ENCODE measurements at places on chromosomes 12 and 14. TPM values are rescaled to one million over a fixed set of nuclear protein-coding genes. Genes with fewer than 3 reads are reported as not detected.

Gene CCND2
- 223 TPM for total RNA-seq

DNA sequence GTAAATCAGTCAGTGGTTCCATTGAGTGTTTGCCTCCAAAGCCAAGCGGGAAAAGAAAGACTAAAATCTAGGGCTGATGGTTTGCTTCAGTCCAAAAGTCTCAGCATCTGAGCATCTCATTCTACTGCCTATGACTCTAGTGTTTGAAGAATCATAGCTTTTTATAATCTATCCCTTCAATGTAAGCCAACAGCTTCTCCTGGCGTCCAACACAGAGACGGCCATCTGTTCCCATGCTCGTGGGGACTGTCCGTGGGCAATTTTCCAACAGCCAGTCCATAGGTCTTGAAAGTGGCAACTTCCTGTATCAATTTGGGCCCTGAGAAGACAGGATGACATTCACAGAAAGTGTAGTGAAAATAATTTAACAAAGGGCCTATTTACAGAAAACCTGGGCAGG, 544.4 kb upstream of the TMEM132C start:
- H3K4me3 ChIP-seq: no peak overlapping the region
- H3K27ac ChIP-seq: no peak overlapping the region
- no peaks in the 10 kb centered on the region for H3K4me1 ChIP-seq
- no peak for DNase-seq

- H3K27ac ChIP-seq: no peak overlapping the region
- H3K4me1 ChIP-seq: no peaks in the 10 kb centered on the region
- H3K4me3 ChIP-seq: no peak overlapping the region
- no peaks in the 10 kb centered on the region for H3K36me3 ChIP-seq
These were observed 15.7 kb downstream of the ASPG start for GRCh38 chr14:104101086-104101621.

Gene ABCD2
- total RNA-seq: 0.06 TPM

Gene KRT85
- not detected for total RNA-seq

DNA sequence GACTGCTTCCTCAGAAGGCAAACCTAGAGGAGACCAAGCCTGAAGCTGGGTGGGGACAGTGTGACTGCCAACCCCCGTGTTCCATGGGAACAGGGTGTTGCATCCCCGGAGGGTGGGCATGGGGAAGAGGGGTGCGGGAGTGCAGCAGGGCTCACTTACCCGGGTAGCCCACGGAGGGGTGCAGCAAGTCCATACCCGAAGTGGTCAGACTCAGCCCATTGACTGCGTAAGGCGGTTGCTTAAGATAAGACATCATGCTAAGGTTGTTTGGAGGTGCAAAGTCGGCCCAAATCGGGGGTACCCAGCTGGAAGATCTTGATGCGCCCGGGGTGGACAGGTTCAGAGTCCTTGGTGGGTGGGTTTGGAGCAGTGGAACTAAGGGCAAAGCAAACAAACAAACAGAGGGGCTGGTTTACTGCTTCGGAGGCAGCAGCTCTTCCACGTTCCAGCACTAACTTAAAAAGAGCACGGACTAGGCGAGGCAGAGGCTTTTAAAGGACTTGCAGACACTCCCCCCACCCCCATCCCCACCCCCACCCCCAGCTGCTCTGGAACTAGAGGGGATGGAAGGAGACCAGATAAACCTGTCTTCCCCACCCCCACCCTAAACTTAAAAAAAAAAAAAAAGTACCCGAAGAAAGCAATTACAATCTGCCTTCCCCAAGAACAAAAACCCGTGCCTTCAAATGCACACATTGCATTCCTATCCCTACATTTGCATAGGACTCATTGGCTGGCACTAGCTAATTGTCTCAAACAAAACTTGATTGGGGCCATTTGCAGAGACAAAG, 4.9 kb downstream of the OTX2 start:
- H3K4me1 ChIP-seq: peaks cover 25% of the 10 kb centered on the region
- H3K4me3 ChIP-seq: peak overlapping the region; percentile 90
- H3K27me3 ChIP-seq: peaks cover 40% of the 10 kb centered on the region
- no peak for DNase-seq
- H3K36me3 ChIP-seq: peaks cover 37% of the 10 kb centered on the region

- H3K27ac ChIP-seq: no peak overlapping the region
- no peak overlapping the region for H3K4me3 ChIP-seq
- no peak for DNase-seq
- peaks cover 4% of the 10 kb centered on the region for H3K4me1 ChIP-seq
- H3K36me3 ChIP-seq: no peaks in the 10 kb centered on the region
- H3K27me3 ChIP-seq: no peaks in the 10 kb centered on the region
These were observed 56.0 kb downstream of the FBXO34 start for GRCh38 chr14:55327179-55327578.

DNA sequence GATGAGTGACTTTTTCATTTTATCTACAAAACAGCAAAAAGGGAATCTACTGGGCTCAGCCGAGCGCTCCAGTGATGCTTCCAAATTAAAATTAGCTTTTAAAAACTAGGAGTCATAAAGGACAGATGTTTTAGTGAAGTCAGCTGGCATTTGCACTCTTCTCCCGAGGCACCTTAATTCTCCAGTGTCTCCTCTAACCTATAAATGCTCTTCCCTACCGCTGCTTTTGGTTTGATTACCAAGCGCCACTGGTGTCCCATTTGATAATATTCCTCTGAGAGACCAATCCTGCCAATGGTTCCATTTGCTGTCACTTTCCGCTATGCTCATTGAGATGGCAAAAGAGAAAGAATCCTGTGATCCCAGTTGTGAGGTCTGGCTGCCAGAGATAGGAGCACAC, 29.3 kb upstream of the PIWIL1 start:
- DNase-seq: no peak
- no peaks in the 10 kb centered on the region for H3K4me1 ChIP-seq
- H3K4me3 ChIP-seq: no peak overlapping the region
- H3K36me3 ChIP-seq: no peaks in the 10 kb centered on the region

Gene ZCRB1
- 52.5 TPM for total RNA-seq

DNA sequence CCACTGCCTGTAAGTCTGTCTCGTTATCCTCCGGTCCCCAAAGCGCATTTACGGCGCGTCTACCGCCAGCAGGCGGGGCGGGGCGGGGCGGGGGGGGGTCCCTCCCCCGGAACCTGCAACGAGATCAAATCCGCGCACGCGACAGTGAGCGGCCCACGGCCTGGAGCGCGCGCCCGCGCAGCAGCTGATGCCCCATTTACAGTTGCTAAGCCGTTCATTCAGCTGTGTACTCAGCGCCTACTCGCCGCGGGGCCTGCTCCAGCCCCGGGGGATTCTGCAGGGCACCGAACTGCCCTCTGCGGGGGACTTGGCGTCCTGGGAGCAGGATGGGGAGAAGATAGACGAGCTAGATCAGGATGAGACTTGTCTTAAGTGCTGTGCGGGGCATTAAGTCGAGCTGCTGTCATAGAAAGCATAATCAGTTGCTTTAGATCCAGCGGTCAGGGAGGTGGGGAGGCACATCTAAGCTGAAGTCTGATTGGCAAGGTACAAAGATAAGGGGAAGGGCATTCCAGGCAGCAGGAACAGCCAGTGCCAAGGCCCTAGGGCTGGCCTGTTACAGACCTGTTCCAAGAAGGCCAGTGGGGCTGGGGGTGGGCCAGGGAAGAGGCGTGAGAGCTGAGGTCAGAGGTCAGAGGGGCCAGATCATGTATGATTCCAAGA, 1.4 kb upstream of the CCDC85C start:
- peak overlapping the region; percentile 83 for H3K4me3 ChIP-seq
- no peaks in the 10 kb centered on the region for H3K36me3 ChIP-seq
- no peak overlapping the region for H3K27ac ChIP-seq
- peak; percentile 71 for DNase-seq
- H3K4me1 ChIP-seq: peaks cover 4% of the 10 kb centered on the region

- H3K27ac ChIP-seq: no peak overlapping the region
- no peak overlapping the region for H3K4me3 ChIP-seq
- no peak for DNase-seq
- H3K36me3 ChIP-seq: no peaks in the 10 kb centered on the region
These were observed 135.1 kb downstream of the DERA start for GRCh38 chr12:16046266-16046665.

DNA sequence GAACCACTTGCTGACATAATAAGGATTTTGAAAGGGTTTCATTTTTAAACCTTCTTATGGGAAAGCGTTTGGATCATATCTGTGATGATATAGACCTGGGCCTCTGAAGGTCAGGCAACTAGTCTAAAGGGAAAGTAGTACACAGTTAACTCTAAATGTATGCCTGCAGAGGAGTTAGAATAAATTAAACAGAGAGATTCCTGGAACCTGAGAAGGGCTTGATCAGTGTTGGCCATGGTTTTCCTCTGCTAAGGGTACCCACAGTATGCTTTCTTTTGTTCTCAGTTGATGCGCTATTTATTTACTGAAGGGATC, 14.4 kb upstream of the POLR3B start:
- no peak overlapping the region for H3K4me3 ChIP-seq
- no peaks in the 10 kb centered on the region for H3K4me1 ChIP-seq
- no peak overlapping the region for H3K27ac ChIP-seq
- no peaks in the 10 kb centered on the region for H3K27me3 ChIP-seq

Gene C14orf39
- 1.2 TPM for total RNA-seq

Gene TAS2R43
- total RNA-seq: not detected

DNA sequence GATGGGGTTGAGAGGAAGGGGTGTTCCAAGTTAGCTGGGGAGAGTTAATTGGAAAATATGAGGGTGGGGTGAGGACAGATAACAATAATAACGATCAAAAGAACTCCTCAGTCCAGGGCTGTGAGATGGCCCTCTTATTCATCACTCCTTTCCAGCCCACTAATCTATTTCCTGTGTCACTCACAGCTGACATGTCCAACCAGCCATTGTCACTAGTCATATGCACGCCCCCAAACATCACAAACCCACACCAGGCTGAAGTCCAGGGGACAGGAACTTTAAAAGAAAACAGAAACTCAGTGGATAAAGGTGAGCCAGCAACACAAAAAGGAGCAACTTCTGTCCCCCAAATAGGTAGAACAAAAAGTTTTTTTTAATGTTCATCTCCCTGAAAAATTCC, 911 bp downstream of the CALCOCO1 start:
- no peak for DNase-seq
- peaks cover 11% of the 10 kb centered on the region for H3K4me1 ChIP-seq
- H3K4me3 ChIP-seq: peak overlapping the region; percentile 88
- H3K36me3 ChIP-seq: no peaks in the 10 kb centered on the region
- H3K27me3 ChIP-seq: peaks cover 3% of the 10 kb centered on the region

- no peak overlapping the region for H3K4me3 ChIP-seq
- no peaks in the 10 kb centered on the region for H3K36me3 ChIP-seq
- no peak for DNase-seq
- no peak overlapping the region for H3K27ac ChIP-seq
These were observed 8.5 kb downstream of the IFI27 start for GRCh38 chr14:94119071-94119470.

GRCh38 chr14:62381311-62382070, 619.3 kb downstream of the SNAPC1 start:
- no peak overlapping the region for H3K4me3 ChIP-seq
- no peaks in the 10 kb centered on the region for H3K36me3 ChIP-seq
- no peaks in the 10 kb centered on the region for H3K4me1 ChIP-seq
- no peaks in the 10 kb centered on the region for H3K27me3 ChIP-seq
- DNase-seq: no peak

- no peaks in the 10 kb centered on the region for H3K27me3 ChIP-seq
- DNase-seq: no peak
- H3K27ac ChIP-seq: no peak overlapping the region
- H3K4me3 ChIP-seq: no peak overlapping the region
- peaks cover 25% of the 10 kb centered on the region for H3K4me1 ChIP-seq
These were observed 39.1 kb upstream of the PPFIA2 start for GRCh38 chr12:81798294-81798693.

DNA sequence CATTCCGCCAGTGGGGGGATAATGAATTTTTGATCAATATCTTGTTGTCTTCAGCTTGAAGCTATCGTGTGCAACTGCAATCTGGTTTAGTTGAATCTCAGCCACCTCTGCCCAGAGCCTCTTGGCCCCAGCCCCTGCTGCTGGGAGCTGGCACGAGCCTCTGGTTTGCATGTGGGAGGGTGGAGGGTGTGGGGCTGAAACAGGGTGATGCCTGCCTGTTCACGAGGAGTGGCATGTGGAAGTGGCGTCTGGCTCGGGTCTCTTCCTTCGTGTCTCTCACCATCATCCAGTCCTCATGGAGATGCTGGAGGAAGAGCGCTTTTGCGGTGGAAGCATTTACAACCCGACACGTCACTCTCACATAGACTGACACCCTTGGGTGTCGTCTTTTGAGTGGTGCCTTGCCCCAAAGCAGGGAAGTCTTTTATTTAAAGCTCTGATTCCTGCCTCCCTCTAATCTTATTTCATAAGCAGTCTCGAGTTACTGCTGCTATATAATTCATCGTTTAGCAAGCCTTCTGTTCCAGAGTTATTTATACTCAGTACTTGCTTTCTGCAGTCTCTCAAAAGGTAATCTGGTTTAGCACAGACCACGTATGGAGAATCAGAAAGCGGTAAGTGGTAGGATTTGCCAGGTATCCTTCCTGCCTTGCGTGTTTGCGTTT, 64.5 kb downstream of the AACS start:
- H3K4me3 ChIP-seq: no peak overlapping the region
- H3K4me1 ChIP-seq: no peaks in the 10 kb centered on the region
- no peak for DNase-seq
- no peak overlapping the region for H3K27ac ChIP-seq

DNA sequence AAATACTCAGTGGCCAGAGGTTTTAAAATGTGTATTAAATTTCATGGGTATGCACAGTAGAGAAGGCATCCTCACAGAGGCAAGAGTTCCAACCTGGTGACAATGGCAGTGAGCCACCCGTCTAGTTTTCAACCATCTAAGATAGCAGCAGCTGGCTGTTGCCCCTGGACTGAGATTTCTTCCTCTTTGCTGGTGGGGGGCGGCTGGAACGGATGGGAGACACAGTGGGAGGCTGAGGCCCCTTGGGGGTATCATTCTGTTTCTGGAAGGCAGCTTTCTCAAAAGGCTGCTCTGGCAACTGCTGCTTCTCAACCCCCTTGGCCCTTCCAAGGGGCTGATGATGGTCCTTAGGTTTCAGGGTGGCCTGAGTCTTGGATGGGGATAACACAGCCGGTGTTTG, 1.0 kb upstream of the IFFO1 start:
- no peak overlapping the region for H3K27ac ChIP-seq
- no peaks in the 10 kb centered on the region for H3K27me3 ChIP-seq
- peaks cover 37% of the 10 kb centered on the region for H3K36me3 ChIP-seq

Gene CLEC6A
- total RNA-seq: not detected

Gene KIF5A
- 22.8 TPM for total RNA-seq

DNA sequence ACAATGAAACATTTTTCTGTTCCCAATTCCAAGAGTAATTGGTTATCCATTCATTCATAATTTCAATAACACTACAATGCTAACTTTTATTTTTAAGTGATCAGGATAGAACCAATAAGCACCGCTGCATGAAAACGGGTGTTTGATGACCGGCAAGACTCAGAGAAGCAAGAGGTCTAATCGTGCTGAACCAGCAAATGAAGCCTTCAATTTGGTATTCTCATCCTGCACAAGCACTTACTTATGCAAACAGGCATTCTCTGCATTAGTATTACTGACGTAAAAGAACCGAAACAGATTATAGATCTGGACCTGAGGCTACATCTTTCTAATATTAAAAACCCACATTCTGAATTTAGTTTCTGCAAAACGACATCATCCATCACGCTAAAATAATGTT, 67.7 kb downstream of the RBM19 start:
- H3K36me3 ChIP-seq: no peaks in the 10 kb centered on the region
- no peaks in the 10 kb centered on the region for H3K27me3 ChIP-seq
- DNase-seq: no peak
- H3K4me1 ChIP-seq: peaks cover 2% of the 10 kb centered on the region
- H3K27ac ChIP-seq: no peak overlapping the region
- no peak overlapping the region for H3K4me3 ChIP-seq

All from H1 (cell line).